NCI-H524 (cell line): ENCODE measurements at places on chromosomes 1 and 21.

- no peak for DNase-seq
Observed at GRCh38 chr1:183517401-183517800, 45.1 kb downstream of the SMG7 start.

DNA sequence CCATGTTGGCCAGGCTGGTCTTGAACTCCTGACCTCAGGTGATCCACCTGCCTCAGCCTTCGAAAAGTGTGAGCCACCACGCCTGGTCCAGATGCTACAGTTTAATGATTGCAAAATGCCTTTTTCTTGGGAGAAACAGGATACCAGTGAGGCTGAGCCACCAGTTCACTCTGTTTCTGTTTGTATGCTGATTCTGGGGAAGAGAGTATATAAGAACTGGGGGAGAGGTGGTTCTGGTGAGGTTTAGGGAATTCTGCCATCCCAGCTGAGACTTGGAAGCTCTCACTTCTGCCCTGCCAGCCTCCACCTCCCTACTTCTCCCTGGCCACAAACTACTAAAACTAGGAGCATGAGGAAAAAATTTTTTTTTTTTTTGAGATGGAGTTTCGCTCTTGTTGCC, 8.1 kb upstream of the PMF1 start:
- DNase-seq = no peak

GRCh38 chr21:18403735-18404450, at the start of gene TMPRSS15:
Gene TMPRSS15 (minus strand): TSS chr21:18403785. CDS start chr21:18403622, 163 bp downstream.
- DNase-seq = no peak

DNA sequence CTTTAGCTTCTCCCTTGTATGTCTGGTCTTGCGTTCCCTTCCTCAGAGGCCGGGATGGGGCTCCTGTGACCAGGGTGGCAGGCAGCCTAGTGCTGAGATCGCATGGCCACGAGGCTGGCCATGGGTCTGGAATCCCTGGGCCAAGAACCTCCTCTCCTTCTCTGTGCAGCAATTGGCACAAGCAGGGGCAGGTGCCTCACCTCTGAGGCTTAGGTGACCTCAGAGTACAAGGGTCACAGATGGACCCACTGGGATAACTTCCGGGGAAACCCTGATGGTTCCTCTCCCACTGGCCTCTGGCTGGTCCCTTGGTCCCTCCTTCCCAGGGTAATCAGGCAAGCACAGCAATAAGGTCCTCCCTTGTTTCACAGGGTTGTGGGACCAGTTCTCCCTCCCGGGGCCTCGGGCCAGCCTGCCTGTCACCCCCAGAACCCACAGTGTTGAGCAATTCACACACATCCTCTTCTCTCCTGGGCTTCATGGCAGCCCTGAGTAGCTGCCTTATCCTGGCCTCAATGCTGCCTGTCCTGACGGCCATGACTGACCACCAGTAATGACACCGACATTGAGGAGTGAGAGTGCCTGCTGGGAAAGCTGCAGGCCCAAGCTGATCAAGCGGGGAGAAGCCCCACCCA, 38.6 kb downstream of the BMP8A start:
- DNase-seq = no peak

- DNase-seq = no peak
Observed at GRCh38 chr1:33317946-33318345, 3.0 kb downstream of the A3GALT2 start.

DNA sequence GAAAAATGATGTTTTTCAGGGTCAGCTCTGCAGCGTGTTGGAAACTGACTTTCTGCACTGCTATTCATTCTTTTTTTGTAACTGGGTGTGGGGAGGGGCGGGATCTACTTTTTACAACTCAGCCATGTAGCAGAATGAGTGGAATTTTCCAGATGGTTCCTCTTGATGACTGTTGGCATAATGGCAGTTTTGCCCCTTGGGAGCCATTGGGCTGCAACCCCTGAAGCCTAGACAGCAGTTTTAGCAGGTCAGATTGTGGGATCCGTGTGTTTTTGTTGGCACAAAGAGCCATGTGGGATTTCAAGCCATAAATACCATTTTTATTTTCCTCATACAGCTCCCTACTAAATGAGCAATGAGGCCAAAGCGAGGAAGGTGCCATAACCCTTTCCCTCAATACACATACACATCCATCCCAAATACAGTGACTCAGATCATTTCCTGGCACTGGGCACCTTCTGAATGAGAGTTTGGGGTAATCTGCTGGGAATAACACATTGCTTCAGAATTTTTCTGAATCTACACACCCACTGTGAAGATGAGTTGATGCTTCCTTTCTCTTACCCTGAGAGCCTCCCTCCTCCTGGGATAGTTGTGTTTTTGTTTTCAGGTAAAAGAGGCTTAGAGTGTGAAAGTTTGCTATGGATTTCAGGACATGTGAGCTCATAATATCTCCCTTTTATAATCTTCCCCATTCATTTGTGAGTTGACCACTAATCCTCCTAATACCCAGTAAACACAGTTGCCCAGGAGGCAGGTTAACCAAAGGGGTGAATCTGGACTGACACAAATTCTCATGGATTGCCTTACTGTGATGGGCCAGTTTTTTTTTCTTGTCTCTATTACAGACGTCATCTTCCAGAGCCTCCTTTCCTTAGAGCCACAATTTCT, 13.1 kb downstream of the S100A10 start:
- DNase-seq = no peak

- DNase-seq = no peak
Observed at GRCh38 chr1:27940297-27940696, 5.5 kb downstream of the SMPDL3B start.

DNA sequence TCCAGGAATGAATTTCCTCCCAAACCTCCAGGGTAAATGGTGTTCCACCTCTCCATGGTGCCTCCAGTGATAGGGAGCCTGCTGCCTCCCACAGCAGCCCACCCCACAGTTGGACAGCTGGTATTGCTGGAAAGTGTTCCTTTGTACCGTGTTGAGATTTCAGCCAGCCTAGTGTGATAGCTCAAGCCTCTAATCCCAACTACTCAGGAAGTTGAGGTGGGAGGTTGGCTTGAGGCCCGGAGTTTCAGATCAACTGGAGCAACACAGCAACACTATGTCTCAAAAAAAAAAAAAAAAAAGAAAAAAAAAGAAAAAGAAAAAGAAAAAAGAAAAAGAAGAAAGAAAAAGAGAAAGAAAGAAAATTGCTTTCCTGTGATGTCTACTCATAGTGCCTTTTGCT, 96.1 kb downstream of the CHD1L start:
- DNase-seq = no peak

DNA sequence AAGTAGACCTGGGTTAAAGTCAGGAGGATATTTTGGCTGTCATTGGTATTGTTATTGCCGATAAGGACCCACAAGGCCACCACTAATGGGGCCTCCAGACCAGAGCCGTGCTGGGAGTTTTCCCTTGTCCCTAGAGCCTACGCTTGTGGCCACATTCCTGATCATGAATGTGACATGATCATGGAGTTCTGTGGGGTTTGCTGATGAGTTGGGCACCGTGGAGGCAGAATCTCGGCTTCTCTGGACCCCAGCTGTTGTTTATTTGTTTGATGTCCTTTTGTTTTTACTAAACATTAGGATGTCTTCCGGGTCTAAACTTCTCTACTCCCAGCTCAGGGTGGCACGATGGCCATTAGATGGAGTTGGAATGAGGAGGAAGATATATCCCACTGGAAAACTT, 74.9 kb upstream of the TMPRSS2 start:
- DNase-seq = no peak

DNA sequence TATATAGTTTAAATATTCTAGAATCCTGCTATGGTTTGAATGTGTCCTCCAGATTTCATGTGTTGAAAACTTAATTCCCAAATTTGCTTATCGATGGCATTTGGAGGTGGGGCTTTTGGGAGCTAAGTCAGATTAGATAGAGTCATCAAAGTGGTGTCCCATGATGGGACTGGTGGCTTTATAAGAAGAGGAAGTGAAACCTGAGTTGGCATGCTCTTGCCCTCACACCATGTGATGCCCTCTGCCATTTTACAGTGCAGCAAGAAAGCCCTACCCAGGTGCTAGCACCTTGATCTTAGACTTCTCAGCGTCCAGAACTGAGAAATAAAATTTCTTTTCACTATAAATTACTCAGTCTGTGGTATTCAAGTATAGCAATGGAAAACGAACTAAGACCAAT, 111.3 kb downstream of the TGFB2 start:
- no peak for DNase-seq

DNA sequence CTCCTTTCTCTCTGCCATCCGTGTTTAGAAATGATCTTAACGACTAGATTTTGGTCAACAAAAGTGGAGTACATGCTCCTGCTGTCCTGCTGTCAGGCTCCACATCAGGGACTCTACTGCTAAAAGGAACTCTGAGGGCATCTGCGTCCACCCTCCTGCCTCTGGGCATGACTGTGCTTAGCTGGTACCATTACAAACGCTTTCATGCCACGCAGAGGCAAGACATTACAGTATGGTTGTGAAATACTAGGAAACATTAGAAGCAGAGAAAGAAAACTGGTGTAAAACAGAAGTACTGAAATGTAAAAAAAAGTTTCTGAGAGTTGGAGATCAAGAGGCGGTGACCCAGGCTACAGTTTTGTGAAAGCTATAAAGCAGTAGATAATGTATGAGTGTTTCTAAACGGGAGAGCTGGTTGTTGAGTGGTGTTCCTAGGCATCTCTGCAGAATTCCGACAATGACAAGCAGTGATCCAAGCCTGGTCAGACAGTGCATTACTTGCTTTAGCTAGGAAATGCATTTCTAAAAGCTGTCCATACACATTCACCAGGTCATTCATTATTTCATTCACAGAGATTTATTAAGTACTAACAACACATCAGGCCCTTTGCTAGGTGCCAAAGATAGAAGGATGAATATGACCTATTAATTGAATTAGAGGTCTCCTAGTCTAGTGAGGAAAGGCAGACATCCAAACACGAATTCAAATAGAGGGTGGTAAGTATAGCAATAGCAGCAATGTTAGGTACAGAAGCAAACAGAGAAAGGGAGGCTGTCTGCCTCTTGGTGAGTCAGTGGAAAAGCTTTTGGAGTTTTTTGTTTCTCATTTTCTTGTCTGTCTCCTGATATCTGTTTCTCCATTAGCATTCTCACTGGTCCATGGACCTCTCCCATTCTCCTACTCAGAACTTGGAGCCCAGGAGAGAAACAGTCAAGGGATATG, 401.9 kb downstream of the LMO4 start:
- no peak for DNase-seq

DNA sequence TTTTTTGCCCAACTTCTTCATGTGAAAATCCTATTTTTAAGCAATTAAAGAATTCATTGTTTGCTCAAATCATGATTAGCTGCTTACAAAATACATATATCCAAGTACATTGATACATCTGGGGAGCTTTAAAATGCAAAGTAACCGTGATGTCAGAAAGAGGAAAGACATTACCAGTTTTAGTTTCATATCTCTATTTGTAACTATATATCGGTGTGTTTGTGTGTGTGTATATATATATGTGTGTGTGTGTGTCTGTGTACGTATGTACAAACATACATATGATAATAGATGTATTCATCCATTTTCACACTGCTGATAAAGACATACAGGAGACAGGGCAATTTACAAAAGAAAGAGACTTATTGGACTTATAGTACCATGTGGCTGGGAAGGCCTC, 310.1 kb downstream of the DPYD start:
- DNase-seq = no peak

DNA sequence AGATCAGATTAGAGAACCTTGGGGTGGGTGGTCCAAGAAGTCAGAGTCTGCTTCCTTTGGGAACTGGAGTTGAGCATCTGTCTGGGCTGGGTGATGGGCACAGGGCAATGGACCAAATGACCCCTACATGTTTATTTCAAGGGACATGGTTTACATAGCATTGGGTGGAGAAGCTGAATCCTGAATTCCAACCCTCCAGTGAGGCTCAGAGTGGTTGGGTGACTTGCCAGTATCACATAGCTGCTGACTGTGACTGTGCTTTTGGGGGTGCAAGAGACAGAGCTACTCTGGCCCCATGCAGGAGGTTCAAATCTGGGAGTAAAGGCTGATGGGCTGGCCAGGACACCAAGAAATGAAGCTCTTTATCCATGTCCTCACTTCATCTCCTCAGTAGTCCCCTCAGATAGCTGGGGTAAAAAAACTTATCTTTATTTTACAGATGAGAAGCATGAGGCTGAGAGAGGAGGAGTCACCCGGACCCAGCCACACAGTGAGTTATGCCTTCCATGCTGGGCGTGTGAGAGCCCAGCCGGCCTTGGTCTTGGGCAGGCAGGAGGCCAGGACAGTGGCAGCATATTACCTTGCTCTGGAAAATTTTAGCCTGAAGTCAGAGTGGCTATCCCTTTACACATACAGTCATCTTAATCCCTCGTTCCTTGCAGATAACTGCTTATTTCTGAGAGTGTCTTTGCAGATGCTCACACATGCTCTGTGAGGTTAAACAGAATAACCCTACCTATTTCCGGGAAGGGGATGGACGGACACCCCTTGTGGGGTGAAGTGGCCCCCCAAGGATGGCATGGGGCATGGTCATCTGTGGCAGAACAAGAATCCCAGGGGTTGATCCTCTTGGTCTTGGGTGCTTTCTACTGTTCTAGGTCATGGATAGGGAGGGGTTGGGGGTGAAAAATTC, 2.8 kb upstream of the SERINC2 start:
- DNase-seq = no peak

GRCh38 chr1:223039990-223040389, 103.1 kb downstream of the TLR5 start:
- no peak for DNase-seq

- no peak for DNase-seq
Observed at GRCh38 chr1:79151006-79151796, 144.7 kb upstream of the ADGRL4 start.

- no peak for DNase-seq
Observed at GRCh38 chr1:36122062-36123030, 2.7 kb downstream of the COL8A2 start.

DNA sequence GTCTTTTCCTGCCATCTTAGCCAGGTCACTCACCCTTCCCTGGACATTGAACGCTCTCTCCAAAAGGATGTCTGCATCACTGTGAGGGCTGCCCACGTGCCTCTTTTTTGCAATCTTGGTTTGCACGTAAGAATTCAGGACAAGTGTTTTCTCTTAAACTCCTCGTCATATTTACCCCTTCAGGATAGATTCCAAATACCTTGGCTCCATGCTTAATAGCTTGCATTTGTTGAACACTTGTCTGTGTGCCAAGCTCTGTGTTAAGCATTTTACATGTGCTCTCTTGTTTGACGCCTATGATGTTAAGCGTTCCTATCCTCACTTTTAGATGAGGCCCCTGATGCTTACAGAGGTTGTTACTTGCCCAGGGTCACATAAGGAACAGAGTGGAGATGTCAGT, 29.8 kb downstream of the RCSD1 start:
- DNase-seq = no peak

DNA sequence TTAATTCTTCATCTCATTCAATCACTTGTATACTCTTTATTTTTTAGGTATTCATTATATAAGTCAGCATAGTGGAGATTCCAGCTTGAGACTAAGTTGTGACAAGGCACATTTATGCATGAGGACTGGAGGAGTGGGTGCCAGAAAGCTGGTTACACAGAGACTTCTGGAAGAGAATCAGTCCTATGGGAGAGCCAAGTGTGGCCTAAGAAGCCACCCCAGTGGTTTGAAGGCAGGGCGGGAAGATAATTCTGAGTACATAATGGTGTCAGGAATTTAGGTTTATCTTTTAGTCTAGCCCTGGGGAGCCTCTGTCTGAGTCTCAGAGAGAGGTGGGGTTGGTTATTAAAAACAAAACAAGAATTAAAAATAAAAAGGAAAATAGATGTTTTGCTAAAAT, 83.0 kb downstream of the SPAG17 start:
- no peak for DNase-seq
